ENCODE measurements at places on chromosomes 2 and 18.

DNA sequence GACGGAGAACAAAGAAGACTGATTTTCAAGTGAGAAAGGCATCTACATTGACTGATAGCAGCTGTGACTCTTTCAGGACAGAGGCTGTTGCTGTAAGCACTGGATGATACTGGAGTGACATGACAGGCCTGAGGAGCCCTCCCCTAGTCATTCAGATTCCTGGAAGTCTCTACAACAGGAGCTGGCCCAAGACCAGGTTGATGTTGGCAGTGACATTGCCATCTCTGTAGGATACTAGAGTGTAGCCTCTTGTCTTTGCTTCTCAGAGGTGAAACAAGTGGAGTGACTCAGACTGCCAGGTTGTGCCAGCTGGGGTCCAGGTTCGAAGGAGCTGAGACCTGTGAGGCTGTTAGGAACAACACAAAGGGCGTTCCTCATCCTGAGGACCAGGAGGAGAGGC lies 44.7 kb upstream of the SH3RF3 start:
- DNase-seq, result no peak

GRCh38 chr2:155815851-155816250 lies 516.7 kb downstream of the NR4A2 start:
- peak; percentile 20 for DNase-seq

DNA sequence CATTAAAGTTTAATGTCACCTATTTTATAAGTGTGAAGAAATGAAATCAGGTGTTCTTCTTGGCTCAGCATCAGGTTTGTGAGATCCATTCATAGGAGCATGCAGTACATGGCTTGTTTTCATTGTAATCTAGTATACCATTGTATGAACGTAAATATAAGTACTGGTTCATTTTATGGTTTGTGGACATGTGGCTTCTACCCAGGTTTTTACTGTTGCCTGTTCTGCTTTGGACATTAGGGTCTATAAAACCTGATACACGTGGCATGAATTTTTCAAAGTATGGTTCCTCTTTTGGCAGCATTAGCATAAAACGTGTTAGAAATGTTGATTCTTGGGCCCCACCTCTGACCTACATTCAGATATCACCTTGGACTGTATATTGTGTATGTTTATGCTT lies 175.5 kb downstream of the PRPF40A start:
- DNase-seq, result no peak

GRCh38 chr18:22349966-22350365 lies 67.7 kb downstream of the CTAGE1 start:
- DNase-seq, result no peak

DNA sequence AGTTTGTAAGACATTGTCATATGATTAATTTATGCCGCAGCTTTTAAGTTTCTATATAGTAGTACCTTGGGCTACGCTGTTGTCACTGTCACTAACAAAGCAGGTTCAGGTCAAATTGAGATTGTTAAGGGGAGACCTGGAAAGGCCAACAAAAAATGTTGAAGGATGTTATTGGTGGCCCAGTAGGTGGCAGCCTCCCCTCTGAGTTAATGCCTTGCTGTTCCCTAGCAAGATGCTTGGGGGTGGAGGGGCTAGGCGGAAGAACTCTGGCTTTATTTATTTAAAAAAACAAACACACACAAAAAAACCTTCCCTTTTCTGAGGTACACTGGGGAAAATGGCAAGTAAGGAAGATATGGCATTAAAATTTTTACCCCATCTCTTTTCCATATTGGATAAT lies 128.3 kb upstream of the ATP5MC3 start:
- peak; percentile 8 for DNase-seq

GRCh38 chr2:24742730-24743129 lies 50.5 kb downstream of the PTRHD1 start:
- DNase-seq, result no peak

GRCh38 chr2:208015475-208015874 lies 9.9 kb downstream of the PLEKHM3 start:
- no peak for DNase-seq

GRCh38 chr2:109410039-109410815 lies 203.5 kb downstream of the SEPTIN10 start:
- no peak for DNase-seq

- DNase-seq, result peak; percentile 52
Measured at GRCh38 chr2:101696272-101697123, 1.0 kb upstream of the MAP4K4 start.

DNA sequence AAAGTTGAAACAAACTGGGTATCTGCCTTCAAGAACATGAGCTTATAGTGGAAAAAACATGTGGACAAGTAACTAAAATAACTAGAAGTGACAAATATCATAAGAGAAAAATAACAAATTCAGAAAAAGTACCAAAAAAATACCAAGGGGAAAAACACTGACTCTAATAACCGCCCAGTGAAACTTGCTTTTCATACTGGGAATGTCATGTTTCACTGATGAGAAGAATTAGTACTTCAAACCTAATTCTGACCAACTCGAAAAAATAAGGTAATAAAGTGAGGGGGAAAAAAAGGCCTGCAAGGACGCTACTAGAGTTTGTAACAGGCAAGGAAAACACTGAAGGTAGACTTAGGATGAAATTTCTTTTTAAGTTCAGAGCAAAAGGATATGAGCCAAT lies 83.6 kb downstream of the RTTN start:
- DNase-seq, result no peak

DNA sequence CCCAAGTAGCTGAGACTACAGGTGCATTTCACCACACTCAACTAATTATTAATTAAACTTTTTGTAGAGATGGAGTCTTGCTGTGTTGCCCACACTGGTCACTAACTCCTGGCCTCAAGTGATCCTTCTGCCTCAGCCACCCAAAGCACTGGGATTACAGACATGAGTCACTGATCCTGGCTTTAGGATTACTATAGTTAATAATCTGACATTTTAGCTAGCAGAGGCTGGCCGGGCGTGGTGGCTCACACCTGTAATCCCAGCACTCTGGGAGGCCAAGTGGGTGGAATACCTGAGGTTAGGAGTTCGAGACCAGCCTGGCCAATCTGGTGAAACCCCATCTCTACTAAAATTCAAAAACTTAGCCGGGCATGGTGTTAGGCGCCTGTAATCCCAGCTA lies 39.5 kb downstream of the USP34 start:
- no peak for DNase-seq

DNA sequence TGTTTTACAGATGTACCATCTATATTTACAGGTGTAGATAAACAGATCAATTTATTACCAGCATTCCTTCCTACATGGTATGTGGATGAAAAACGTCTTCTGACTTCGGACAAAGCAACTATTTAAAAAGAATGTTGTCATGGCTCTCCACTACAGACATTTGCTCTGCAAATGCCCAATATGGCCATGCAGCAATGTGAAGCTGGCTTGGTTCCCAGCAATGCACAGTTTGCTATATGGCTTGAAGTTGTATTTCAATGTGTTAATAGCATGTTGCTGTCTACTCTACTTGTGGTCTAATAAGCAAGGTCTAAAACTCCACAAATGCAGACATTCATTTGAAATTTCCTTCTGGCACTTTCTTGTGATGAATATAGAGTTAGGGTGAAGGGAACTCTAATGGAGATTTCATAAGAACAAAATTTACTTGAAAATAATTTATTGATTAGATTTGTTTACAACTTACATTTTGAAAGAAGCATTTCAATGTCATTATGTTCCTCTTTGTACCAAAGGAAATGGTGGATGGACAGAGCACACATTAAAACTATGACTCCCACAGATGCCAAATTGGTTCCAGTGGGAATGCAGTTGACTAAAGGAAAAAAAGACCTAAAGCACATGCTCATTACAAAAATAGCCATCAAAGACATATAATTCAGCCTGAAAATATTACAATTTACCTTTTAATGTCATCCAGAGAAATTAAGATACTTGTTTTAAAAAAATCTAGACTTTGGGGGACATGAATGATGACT lies 234.0 kb downstream of the DYM start:
- no peak for DNase-seq

GRCh38 chr2:242057379-242058040 lies 188.0 kb downstream of the RTP5 start:
- no peak for DNase-seq

GRCh38 chr2:62202019-62202722 lies 6.3 kb downstream of the B3GNT2 start:
- no peak for DNase-seq

All from hematopoietic multipotent progenitor cell treated with erythropoietin and hydrocortisone succinate and interleukin-3 and kit ligand, for 8 days (in vitro differentiated cells).